ENCODE measurements at places on chromosomes 3 and 15. TPM values are rescaled to one million over a fixed set of nuclear protein-coding genes. Genes with fewer than 3 reads are reported as not detected.

The CIP2A gene
- 13.3 TPM for total RNA-seq

The MAGEL2 gene
- 4.5 TPM for total RNA-seq

The LXN gene
- total RNA-seq = 70.6 TPM

The ZPLD1 gene
- total RNA-seq = not detected

The BTLA gene
- total RNA-seq = not detected

The SI gene
- not detected for total RNA-seq

The HTD2 gene
- total RNA-seq = 8.4 TPM

The C3orf38 gene
- total RNA-seq = 21.8 TPM

The PLA2G4D gene
- total RNA-seq = not detected

The CCDC54 gene
- total RNA-seq = not detected

The SAMD7 gene
- not detected for total RNA-seq

The UBAP1L gene
- 1.8 TPM for total RNA-seq

The GOLGA8Q gene
- total RNA-seq = not detected

The CCDC191 gene
- total RNA-seq = 4.0 TPM

The SCN11A gene
- 0.69 TPM for total RNA-seq

The SPINT1 gene
- total RNA-seq = 28.6 TPM

The LRRC15 gene
- total RNA-seq = not detected

The DUOXA2 gene
- not detected for total RNA-seq

All from endothelial cell (in vitro differentiated cells).